ENCODE measurements at places on chromosomes 16 and 17. TPM values are rescaled to one million over a fixed set of nuclear protein-coding genes. Genes with fewer than 3 reads are reported as not detected.

GRCh38 chr16:74046524-74046923 lies 250.1 kb upstream of the PSMD7 start:
- no peaks in the 10 kb centered on the region for H3K4me1 ChIP-seq
- no peak for DNase-seq
- no peaks in the 10 kb centered on the region for H3K27me3 ChIP-seq
- H3K36me3 ChIP-seq = no peaks in the 10 kb centered on the region

- H3K4me3 ChIP-seq = no peak overlapping the region
- H3K36me3 ChIP-seq = no peaks in the 10 kb centered on the region
- no peak overlapping the region for H3K27ac ChIP-seq
- no peaks in the 10 kb centered on the region for H3K27me3 ChIP-seq
- no peaks in the 10 kb centered on the region for H3K4me1 ChIP-seq
- DNase-seq = no peak
Measured at GRCh38 chr17:67500261-67500660, 123.2 kb downstream of the PITPNC1 start.

DNA sequence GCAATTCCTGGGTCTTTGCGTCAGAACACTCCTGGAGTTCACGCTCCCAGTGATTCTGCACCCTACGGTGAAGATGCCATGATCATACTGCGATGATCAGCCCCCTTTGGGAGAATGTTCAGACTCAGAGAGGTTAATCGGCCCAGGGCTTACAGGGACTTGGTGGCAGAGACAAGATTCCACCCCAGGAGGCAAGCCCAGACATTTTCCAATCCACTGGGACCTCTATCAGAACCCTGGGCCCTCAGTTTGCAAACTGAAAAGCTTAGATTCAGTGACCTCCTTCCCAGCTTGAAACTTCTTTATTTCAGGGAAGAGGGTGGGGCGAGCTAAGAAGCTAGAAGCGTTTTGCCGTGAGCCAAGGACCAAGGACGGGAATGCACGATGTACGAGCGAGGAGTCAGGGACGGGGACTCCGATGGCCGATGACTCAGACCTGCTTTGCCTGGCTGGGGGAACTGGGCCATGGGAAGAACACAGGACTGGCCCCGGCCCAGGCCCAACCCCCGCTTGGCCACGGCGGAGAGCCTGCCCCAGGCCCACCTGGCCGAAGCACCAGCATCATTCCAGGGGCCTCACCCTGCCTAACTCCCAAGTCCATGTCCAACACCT lies 34.7 kb downstream of the SOCS3 start:
- H3K4me3 ChIP-seq = no peak overlapping the region
- H3K36me3 ChIP-seq = no peaks in the 10 kb centered on the region
- DNase-seq = peak; percentile 80
- H3K4me1 ChIP-seq = no peaks in the 10 kb centered on the region

- H3K27me3 ChIP-seq = no peaks in the 10 kb centered on the region
- H3K27ac ChIP-seq = no peak overlapping the region
- no peaks in the 10 kb centered on the region for H3K36me3 ChIP-seq
- no peak for DNase-seq
- H3K4me1 ChIP-seq = no peaks in the 10 kb centered on the region
- no peak overlapping the region for H3K4me3 ChIP-seq
Measured at GRCh38 chr16:49739381-49739780, 116.5 kb downstream of the ZNF423 start.

GRCh38 chr17:14579716-14580115 lies 278.8 kb downstream of the HS3ST3B1 start:
- H3K4me3 ChIP-seq = no peak overlapping the region
- no peak overlapping the region for H3K27ac ChIP-seq
- H3K27me3 ChIP-seq = no peaks in the 10 kb centered on the region

Gene CA10
- total RNA-seq = not detected

Gene SPATA32
- total RNA-seq = not detected
